Activated CD8-positive, alpha-beta T cell treated with anti-CD3 and anti-CD28 coated beads for 36 hours (primary cell): ENCODE measurements at places on chromosomes 3 and 15. TPM values are rescaled to one million over a fixed set of nuclear protein-coding genes. Genes with fewer than 3 reads are reported as not detected.

- no peak for DNase-seq
Observed at GRCh38 chr3:38154033-38154494, 11.3 kb upstream of the OXSR1 start.

Gene GOLGA8J
- total RNA-seq: 0.38 TPM

Gene ACY1
- 64.5 TPM for total RNA-seq

Gene SPATA12
- not detected for total RNA-seq

Gene CAND2
- total RNA-seq: 1.5 TPM

Gene HTR3E
- not detected for total RNA-seq

GRCh38 chr3:190229632-190230424, 92.4 kb downstream of the CLDN1 start:
- DNase-seq: no peak

DNA sequence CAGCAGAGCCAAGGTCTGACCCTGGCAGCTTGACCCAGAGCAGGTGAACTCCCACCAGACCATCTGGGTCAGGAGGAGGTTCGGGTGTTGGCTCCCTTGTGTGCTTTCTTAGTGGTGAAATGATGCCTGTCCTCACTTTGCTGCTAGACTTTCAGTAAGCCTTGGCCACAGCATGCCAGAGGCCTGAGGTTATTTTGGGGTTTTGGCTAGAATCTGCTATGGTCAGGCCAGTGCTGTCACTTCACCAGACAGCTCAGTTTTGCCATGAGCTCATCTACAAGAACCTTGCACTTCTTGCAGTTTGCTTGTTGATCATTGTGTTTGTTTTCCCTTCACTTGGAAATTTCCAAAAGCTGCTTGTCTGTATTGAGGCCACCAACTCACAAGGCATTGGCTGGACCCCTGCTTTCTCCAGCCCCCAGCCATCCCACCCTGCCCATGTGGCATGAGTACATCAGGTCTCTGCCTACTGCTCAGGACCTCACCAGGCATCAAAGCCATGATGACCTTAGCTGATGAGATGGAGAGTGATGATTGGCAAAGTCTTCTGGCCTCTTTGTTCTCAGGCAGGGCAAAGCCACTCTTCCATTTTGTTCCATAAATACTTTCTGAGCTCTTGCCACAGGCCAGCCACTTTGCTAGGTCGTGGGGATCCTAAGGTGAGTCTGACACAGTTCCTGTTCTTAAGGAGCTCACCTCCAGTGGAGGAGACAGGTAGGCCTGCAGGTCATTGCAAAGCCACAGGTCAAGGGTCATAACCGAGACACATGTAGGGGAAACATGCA, 122.6 kb downstream of the ARNT2 start:
- no peak for DNase-seq

DNA sequence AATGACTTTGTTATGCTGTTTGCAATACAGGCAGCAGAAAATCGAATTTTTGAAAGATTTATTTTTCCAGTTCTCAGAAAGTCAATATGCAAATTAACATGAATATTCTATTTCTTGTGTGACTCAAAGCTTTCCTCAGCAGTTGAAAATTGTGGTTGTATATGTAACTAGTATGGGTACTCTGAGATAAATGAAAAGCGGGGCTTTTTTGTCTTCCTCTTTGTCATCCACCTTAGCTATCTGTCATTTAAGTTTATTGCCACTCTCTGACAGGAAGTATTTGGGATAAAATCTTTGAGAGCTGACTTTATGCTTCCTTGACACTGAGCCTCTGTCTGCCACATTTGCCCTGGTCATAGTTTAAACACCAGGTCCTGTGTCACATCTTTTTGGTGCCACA, 91.5 kb downstream of the ATG7 start:
- DNase-seq: no peak

Gene CPEB1
- total RNA-seq: 1.6 TPM

Gene OR5K4
- not detected for total RNA-seq

DNA sequence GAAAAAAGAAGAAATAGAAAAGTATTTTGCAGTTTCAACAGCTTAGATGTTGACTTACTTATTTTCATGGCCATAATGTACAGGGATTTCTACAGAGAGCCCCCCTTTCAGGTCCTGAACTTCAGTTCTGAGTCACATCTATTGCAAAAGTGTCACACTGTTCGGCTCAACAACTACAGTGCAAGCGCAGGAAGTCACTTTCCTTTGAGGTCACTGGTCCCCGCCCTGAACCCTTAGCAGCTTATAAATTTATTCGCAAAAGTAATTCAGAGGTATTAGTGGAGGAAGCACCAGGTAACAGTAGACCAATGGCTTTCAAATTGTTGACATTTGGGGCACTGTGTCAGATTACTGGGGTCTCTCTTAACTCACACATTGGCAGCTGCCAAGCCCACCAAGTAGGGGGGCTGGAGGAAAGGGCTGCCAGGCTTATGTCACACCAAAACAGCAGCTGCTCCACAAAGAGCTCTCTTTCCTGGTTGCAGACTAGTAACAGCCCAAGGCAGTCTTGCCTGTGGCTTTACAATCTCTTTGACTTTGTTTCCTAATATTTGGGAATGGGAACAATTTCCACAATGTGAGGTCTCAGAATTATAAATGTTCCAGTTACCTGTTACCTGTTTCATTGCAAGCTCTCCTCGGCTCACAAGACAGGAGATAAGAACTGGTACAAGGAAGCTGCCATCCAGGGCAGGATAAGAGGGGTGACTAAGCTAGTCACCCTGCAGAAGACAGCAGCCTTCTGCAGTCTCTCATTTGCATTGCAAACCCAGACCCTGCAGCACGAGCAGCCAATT, 130.2 kb upstream of the STRIT1 start:
- peak; percentile 5 for DNase-seq

DNA sequence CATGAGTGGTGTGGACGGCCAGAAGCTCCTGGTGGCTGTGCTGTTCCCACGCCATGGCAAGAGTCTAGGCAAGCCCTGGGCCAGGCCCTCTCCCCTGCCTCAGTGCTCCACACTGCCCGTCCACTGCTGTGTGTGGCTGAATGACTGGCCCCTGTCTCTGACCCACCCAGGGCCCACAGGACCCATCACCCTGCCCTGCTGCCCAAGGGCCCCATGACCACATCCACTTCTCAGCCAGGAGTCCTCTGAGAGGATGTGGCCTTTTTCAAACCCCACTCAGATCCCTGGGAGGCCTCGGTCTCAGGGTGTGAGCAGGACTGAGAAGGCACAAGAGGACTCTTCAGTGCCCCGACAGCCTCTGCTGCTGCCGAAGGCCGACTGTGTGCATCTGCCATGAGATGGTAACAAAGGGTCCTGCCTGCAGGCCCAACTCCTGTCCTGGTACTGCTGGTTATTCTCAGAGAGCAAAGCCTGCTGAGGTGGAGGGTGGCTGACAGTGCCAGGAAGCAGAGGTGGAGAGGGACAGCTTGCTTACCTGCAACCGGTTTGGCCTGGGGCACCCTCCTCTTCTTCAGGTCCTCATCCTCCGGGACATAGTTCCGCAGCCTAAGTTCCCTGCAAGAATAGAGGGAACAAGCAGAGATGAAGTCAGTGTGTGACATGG, 47.5 kb downstream of the PTH1R start:
- no peak for DNase-seq

Gene ANKRD63
- total RNA-seq: not detected

DNA sequence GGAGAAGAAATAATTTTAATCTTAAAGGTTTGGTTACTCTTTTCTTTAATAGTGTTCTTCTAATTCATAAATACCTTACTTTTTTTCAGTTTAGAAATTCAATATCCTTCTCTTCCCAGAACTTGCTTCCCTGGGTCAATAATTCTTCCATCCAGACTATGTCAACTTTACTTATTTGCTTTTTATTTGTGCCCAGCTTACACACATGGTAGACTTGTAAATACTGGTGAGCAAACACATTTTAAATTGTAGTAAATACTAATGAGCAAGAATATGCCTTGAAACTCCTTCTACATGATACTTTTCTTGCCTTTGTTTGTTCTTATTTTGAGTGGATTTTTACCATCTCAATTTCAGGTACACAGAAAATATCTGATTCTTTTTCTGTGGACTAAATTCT, 33.7 kb downstream of the SST start:
- no peak for DNase-seq

GRCh38 chr3:149274220-149274619, 52.6 kb upstream of the CP start:
- no peak for DNase-seq

DNA sequence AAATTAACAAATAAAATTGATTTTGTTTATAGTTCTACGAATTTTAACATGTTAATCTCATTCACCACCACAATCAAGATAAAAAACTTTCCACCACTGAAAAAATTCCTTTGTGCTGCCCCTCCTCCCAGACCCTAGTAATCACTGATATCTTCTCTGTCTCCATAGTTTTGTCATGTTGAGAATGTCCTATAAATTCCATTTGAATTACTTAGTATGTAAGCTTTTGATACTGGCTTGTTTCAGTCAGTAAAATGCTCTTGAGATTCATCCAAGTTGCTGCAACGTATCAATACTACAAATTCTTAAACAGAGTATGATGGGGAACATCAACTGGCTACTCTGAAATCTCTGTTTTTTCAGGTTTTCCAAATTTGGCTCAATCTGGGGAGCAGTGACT, 129.6 kb downstream of the CTNNB1 start:
- no peak for DNase-seq

DNA sequence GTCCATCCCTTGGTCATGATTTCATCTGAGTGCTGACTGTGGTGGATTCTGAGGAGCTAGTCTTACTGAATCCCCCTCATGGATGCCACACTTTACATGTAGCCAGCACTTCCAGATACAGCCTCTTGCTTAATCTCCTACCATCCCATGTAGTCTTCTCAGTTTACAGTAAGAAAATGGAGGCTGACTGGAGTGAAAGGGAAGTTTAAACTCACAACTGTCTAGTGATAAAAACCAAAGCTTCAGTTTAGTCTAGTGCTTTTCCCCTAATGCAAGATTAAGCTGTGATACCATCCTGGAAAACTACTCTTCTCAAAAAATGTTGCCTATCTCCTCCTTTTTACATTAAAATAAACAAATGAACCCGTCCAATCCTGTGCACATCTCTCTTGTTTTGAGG, 146.8 kb upstream of the HES1 start:
- DNase-seq: no peak

DNA sequence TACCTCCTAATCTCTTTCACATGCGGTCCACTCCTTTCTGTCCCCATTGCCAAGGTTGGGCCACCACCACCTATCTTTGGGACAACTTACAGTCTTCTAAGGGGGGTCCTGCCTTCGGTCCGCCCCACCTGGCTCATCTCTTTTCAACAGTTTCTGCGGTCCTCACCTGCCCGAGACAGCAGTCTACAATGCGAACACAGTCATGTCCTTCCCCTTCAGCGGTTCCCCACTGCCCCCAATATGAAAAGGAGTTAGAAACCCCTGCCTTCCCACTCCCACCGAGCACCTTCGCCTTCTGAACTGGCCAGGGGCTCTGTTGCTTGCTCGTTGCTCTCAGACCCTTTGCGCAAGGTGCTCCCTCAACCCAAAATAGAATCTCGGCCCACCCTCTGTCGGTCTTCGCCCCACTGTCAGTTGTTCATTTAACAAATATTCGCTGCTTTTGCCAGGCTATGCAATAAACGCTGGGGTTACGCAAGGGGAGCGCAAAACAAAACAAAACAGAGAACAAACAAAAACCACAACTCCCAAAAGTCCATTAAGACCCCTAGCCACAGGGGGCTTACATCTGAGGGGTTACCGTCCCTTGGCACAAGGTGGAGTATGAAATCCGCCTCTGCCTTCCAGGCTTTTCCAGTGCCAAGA, 611 bp upstream of the FANCI start:
- DNase-seq: no peak

GRCh38 chr15:61530769-61531168, 301.7 kb upstream of the RORA start:
- no peak for DNase-seq

DNA sequence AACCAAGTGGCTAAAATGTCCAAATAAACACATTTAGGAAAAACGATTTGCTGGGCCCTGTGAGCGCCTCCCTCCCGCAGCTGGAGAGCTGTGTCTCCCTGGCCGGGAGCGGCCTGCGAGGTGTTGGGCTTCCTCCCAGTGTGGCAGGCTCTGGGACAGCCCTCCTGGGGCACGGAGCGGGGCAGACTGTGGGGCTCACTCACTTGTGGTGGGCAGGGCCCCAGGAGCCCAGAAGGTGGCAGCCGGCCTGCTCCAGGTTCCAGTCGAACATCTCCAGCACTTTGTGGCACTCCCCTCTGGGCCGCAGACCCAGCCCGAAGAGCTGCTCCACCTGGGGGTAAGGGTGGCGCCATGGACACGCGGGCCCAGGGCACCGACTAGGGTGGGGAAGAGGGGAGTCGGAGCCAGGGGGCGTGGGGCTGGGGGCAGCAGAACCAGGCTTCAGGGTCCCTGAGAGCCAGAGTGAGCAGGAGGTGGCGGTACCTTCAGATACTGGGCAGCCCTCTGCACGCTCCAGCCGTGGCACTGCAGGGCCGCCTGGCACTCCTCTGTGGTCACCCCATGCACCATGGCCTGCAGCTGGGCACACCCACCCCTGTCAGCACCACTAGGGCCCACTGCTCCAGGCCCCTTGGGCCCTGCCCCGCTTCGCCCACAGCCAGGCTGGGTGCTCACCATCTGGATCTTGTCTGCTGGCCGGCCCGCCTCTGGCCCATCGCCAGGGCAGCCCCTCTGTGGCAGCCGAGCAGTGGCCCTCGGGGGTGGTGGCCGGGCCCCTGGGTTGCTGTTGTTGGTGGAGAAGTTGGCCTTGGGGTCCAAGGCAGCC, 41.5 kb downstream of the TNK2 start:
- no peak for DNase-seq

- no peak for DNase-seq
Observed at GRCh38 chr15:22855791-22856190, 17.3 kb downstream of the NIPA2 start.

DNA sequence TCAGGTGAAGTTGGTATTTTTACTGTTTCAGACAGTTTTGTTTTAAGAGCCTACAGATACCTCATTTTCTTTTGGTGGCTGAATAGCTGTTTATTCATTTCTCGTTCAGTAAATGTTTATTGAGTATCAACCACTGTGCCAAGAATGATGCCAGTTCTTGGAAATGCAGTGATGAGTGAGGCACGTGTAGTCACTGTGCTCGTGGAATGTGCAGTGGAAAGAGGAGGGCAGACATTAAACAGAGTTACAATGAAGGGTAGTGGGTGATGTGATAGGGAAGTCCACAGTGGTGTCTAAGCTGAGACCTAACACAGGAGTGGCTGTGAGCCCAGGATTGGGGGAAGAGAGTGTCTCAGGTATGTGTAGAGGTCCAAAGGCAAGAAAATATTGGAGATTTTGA, 73.7 kb downstream of the ARHGEF26 start:
- no peak for DNase-seq

DNA sequence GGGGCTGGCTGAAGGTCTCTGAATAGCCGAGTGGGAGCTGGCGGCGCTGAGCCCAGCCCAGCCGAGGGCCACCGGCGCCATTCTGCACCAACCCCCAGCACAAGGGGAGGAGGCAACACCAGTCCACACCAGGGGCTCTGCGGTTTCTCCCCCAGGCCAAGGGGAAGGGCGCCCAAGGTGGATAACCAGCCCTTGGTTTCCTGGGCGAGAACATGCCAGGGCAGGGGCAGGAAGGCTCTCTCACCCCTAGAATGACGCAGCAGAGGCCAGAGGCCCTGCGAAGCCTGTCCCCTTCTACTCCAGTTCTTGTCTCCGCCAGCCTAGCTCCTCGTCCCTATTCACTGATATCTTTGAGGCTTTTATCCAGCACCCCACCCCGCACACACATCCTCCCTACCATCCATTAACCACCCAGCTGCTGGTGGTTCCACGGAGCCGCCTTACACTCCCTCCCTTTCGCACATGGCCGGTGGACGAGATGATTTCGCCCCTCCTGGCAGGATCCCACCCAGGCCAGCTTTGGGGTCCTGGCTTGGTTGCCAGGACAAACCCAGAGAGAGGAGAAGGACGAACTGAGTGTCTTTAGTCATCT, 1.3 kb downstream of the RBPMS2 start:
- no peak for DNase-seq
